ENCODE measurements at places on chromosomes 6 and 20.

GRCh38 chr20:61932199-61932592, 133.5 kb downstream of the TAF4 start:
- DNase-seq = no peak

DNA sequence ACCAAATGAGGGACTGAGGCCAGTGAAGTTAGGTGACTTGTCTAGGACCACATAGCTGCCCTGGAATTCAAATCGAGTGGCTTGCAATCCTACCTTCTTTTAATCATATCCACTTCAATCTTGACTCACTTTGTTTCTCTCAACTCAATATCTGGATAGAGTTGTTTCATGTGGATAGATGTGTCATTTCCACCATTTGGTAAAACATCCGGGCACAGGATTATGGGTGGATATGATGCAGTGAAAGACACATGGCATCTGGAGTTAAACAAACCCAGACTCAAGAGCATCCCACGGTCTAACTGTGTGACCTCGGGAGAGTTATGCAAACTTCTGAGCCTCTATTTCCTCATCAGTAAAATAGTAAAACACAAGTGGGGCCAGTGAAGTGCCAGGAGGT, 103.6 kb upstream of the CNKSR3 start:
- no peak for DNase-seq

GRCh38 chr20:6115221-6115895, 7.5 kb downstream of the FERMT1 start:
- no peak for DNase-seq

GRCh38 chr6:138580040-138580439, 80.7 kb upstream of the NHSL1 start:
- no peak for DNase-seq

- DNase-seq = no peak
These were observed 90.9 kb upstream of the MLIP start for GRCh38 chr6:54020334-54020733.

GRCh38 chr6:31908791-31909190, 6.9 kb upstream of the ZBTB12 start:
- DNase-seq = no peak
